ENCODE measurements at places on chromosomes 12 and 14.

GRCh38 chr12:5870183-5870582 lies 74.9 kb downstream of the ANO2 start:
- no peak for DNase-seq

- no peak for DNase-seq
Observed at GRCh38 chr12:92141591-92142121, 4.0 kb downstream of the BTG1 start.

DNA sequence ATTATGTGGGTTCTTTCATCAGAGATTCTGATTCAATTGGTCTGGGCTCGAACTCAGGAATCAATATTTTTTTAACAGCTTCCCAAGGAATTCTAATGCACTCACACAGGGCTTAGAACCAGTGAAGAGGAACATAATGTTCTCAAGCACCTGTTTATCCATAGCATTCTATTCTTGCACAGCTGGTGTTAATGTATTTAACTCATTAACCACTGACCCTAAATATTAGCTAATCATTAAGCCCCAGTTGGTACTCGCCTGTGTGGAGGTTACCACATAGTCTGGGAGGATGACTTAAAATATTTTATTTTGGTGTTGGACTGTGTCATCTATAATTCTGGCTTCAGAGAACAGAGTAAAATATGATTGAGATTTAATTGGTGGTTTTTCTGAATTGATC lies 45.3 kb downstream of the LRP6 start:
- no peak for DNase-seq

DNA sequence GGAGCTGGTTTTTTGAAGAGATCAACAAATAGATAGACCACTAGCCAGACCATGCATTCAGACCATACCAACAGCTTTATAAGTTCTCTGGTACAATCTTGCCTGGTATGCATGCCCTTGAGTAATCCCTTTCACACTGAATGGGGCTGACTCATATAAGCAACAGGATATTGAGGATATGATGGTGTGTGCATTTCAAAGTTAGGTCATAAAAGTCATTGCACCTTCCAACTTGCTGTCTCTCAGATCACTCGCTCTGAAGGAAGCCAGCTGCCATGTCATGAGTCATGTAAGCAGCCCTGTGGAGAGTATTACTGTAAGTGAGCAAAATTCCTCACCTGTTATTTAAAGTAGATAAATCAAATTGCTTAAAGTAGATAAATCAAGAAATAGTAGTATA lies 45.0 kb upstream of the OR6J1 start:
- peak; percentile 41 for DNase-seq

GRCh38 chr12:111203446-111203845 lies 165.4 kb downstream of the PHETA1 start:
- no peak for DNase-seq

- DNase-seq: no peak
Observed at GRCh38 chr12:55982319-55982936, 8.6 kb downstream of the RAB5B start.

Data from SJSA1 (cell line).